ENCODE measurements at places on chromosomes 4 and X.

GRCh38 chr4:26131711-26132110, 189.1 kb upstream of the RBPJ start:
- DNase-seq: no peak

DNA sequence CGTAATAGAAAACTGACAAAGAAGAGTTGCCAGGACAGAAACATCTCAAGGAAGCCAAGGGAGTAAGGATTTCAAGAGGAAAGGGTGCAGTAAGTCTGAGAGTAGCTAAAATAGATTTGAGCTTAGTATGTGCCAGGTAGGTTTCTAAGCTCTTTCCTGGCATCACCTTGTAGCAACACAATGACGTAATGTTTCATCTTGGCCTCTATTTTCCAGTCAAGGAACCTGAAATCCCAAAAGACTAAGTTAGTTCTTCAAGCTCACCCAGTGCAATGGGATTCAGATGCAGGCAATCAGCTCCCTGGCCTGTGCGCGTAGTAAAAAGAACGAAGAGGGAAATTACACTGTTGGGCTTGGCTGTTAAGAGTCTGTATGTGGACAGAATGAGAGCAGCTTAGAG, 586.5 kb upstream of the TENM3 start:
- DNase-seq: no peak

GRCh38 chr4:1591107-1591506, 93.0 kb downstream of the FAM53A start:
- no peak for DNase-seq

GRCh38 chrX:148567229-148567628, 66.8 kb downstream of the AFF2 start:
- DNase-seq: no peak

DNA sequence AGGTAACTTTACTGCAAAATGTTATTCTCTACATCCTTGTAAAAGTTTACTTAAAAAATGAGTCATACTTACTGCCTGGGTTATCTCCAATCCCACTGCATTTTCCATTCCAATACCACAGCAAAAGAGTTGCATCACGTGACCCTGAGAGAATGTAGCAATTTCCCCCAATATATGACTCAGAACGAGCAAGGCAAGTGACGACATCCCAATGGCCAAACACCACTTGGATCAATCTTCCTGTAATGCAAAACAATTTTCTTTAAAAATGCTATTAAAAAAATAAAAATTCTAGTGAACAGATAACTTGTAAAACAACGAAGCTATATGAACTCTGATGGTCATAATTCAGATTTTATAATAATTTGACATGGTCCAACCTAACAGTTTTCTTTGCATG, 224.3 kb downstream of the DCLK2 start:
- DNase-seq: no peak
